NCI-H774 (cell line): ENCODE measurements at places on chromosomes 3 and 15.

DNA sequence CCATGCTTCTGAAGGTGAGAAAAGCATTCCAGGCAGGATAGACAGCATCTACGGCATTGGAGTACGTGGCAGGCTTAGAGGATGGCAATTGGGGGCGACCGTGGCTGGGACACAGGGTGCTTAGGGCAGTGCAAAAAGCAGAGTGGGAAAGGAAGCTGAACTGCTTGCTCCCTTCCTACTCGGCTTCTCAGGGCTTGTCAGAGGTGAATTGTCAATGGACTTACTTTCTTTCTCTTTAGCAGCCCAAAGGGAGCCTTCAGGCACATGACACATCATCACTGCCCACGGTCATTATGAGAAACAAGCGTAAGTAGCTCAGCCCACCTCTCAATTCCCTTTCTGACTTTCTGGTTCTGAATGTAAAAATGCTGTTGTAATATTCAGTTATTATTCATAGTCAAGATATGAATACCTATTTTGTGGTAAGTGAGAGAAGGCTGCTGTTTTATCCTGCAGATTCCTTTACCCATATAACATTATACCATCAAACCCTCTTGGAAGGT is 84.3 kb downstream of the KLHL25 start:
- DNase-seq: no peak

- no peak for DNase-seq
These were observed 40.0 kb downstream of the SLC6A11 start for GRCh38 chr3:10855871-10856662.

DNA sequence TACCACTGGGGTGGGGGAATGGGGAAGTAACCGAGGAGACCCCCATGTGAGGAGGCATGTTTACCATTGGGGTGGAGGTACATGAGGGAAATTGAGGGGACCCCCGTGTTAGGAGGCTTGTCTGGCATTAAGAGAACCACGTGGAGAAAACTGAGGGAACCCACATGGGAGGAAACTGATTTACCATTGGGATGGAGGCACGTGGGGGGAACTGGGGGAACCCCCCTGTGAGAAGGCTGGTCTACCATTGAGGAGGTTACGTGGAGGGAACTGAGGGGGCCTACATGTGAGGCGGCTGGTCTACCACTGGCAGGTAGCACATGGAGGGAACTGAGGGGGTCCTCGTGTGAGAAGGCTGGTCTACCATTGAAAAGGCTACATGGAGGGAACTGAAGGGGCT is 159.4 kb downstream of the FBLN2 start:
- DNase-seq: no peak

GRCh38 chr3:169710619-169711018 is 47.1 kb upstream of the MECOM start:
- DNase-seq: no peak

DNA sequence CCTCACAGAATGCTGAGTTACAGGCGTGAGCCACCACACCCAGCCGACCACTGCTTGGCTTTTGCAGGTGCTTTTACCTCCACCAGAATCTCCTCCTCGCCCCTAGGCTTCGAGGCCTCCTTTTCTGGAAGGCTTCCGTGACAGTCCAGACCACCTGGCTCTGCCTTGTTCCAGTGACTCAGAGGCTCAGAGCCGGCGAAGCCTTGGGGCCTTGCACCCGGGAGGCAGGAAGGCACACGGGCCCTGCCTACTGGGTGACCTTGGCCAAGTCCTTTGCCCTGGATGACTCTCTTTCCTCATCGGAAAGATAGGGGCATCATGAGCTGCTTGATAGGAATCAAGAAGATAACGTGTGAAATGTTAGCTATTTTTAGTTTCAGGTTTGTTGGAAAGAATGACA is 31.3 kb upstream of the FURIN start:
- DNase-seq: no peak
